ENCODE measurements at places on chromosomes 1 and 21.

DNA sequence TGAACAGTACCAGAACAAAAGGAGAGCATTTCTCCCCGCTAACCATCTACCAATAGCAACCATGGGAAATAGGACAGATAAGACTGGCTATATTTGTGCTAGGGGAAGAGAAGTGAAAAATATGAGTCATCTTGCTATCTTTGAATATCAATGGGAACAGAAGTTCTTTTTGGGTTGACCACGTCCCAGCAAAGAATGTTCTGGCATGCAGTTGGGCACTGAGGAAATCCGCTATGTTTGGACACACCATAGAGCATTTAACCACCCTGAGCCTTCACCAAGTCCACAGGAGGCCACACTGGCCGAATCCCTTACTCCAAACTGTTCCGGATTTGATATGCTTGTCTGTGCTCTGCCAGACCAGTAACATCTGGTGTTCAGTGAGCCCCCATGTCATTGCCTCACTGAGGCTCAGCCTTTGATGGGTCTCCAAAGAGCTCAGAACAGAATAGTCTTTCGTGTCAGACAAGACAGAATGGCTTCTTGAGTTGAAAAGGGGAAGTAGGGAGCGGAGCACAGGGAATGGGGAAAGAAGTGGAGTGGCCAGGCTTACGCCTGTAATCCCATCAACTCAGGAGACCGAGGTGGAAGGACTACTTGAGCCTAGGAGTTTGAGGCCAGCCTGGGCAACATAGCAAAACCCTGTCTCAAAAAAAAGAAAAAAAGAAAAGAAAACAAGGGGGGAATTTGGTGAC lies 81.4 kb downstream of the SMYD2 start:
- DNase-seq, result no peak

DNA sequence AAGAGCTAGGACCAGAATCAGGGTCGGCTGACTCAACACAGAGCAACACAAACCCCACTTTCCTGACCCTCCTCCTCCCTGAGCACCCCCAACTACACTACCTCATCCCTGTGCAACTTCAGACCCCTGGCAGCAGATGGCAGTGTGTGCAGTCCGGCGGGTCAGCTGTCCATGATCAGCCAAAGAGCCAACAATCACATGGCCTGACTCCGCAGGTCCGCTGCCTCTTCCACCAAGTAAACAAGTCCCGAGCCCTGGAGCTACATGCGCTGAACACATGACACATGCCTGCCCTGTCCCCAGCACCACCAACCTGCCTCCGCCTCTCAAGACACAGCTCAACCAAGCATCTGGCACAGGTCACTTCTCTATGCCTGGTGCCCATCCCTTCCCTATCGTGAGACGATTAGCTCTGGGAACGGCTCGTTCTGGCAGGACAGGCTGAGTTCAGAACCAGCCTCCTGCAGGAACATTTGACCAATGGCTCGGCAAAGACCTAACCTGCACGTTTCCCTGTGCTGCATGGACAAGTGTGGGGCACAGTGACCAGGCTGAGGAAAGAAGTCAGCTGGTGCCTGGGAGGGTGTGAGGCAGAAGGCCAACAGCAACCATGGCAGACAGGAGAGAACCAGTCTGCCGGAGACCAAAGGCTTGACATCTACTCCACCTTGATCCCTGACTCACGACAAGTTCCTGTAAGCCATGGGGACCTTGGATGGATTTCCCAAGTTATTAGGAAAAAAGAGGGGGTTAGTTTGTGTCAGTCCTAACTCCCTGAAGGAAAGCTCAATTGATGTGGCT lies 60.3 kb downstream of the CD46 start:
- peak; percentile 59 for DNase-seq

GRCh38 chr21:23952269-23952668 lies 1655.0 kb downstream of the MRPL39 start:
- DNase-seq, result no peak

GRCh38 chr1:185732951-185733350 lies 1.2 kb upstream of the HMCN1 start:
- no peak for DNase-seq

- DNase-seq, result no peak
These were observed 1.8 kb downstream of the VANGL2 start for GRCh38 chr1:160402001-160402795.

DNA sequence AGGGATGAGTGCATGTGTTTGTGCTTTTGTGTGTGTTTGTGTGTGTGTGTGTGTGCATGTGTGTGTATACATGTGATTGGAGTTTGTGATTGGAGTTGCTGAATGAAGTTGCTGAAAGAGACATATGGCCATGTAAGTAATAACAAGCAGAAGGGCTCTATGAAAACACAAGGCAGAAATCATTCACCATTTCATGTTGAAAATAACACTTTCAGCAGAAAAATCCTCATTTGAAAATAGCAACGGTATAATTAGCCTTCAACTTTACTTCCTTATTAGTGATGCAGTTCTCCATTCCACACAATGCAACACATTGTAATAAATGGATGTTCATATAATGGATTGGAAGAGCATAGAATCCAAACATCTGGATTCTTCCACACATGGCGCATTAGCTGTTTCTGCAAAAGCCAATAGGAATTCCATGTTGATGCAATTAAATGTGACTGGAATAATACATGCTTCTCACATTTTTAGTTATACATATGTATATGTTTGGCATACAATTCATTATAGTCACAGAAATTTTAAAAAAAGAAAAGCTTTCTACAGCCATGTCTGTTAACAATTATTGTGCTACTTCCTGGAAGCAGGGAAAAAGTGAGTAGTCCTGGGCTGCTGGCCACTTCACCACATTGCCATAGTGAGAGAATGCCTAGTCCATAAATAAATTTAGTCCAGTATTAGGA lies 538.0 kb downstream of the LTN1 start:
- no peak for DNase-seq

DNA sequence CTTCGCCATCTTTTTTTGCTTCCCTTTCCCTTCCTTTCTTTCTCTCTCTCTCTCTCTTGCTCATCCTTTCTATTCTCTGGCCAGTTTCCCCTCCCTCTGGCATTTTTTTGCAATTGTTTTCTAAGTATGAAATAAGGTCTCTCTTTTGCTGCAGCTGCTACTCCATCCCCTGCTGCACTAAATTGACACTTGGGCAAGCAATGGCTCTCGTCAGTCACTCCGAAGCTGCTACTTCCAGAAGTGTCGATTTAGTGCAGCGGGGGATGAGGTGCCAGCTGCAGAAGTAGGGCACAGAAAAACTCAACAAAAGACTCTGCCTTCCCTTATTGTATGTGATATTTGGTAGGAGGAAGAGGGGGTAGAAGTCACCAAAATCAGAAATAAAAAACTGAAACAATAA lies 642.3 kb downstream of the RWDD3 start:
- no peak for DNase-seq

DNA sequence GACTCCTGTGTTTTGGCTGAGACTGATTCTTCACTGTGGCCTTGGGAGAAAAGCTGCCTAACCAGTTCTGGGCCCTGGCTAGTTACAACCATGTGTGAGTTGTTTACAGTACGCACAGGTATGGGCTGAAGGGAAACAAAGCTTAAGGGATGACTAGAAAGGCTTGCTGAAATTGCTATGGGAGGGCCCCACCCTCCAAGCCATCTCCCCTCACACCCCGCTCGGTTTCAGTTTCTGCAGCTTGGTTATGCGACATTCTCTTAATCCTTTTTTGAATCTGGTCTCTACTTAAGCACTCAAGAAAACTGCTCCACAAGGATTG lies 43.1 kb downstream of the PBX1 start:
- peak; percentile 80 for DNase-seq

- no peak for DNase-seq
These were observed 20.6 kb upstream of the TRAPPC10 start for GRCh38 chr21:43991447-43991991.

GRCh38 chr21:15414057-15414456 lies 315.7 kb upstream of the USP25 start:
- DNase-seq, result no peak

- DNase-seq, result no peak
These were observed 19.2 kb upstream of the PDIK1L start for GRCh38 chr1:26092422-26092821.

- DNase-seq, result no peak
These were observed 97.9 kb downstream of the PLPPR5 start for GRCh38 chr1:98906809-98907208.

- DNase-seq, result no peak
These were observed 82.8 kb upstream of the ATP1A1 start for GRCh38 chr1:116290085-116290705.

DNA sequence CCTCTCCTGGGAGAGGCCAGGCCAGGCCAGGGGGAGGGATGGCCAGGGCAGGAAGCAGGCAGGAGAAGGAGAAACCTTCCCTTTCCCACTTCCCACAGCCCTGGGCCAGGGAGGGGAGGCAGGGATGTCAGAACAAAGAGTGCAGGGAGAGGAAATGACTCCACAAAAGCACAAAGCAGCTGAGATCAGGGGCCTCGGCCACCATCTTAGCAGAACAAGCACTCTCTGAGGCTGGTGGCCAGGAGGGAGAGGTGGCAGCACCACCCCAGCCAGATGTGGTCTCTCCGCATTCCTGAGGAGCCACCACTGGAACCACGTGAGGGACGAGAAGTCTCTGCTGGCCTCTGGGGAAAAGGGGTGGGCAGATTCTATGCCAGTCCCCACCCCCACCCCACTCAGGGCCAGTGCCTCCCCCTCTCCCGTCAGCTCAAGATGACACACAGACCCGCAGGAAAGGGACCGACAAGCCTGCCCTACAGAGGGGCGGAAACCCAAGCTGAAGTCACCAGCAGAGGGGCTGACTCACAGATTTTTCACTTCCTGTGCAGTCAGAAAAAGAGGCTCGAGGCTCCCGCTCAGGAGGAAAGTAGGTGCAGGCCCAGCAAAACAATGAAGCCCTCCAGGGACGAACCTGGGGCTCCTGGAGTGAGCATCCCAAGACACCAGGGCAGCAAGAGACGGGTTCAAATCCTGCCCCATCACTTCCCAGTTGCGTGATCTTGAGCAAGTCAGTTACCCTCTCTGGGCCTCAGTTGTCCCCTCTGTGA lies 24.1 kb upstream of the ALDH4A1 start:
- no peak for DNase-seq

GRCh38 chr1:224427346-224427745 lies 7.3 kb downstream of the WDR26 start:
- DNase-seq, result no peak

GRCh38 chr1:39317111-39317510 lies 112.6 kb downstream of the MACF1 start:
- no peak for DNase-seq

DNA sequence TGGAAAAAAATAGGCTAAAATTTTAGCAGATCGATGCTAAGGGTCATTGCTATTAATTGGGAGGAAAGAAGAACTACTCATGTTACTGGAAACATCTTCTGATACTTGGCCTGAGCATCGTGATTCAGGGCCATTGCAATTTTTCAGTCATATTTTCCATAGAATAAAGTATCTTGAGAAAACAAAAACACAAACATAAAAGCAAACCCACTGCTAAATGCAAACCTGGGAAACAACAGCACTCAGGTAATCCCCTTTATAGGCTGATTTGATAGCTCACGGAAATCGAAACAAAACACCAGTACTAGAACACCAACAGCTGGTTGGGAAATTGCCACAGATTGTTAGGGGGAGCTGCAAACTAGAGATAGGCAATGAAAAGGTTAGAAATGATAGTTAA lies 172.9 kb upstream of the ESRRG start:
- no peak for DNase-seq

Data from H9 (cell line).